ENCODE measurements at places on chromosomes 7 and 10.

GRCh38 chr7:94403546-94403945 is 8.9 kb downstream of the COL1A2 start:
- no peak for DNase-seq

- DNase-seq = no peak
Observed at GRCh38 chr10:2729197-2729596, 338.2 kb upstream of the PFKP start.

GRCh38 chr7:36336390-36336789 is 53.3 kb upstream of the ANLN start:
- DNase-seq = peak; percentile 92

- no peak for DNase-seq
Observed at GRCh38 chr10:86368046-86368445, 1.5 kb upstream of the GRID1 start.

GRCh38 chr7:151717415-151717814 is 159.5 kb downstream of the PRKAG2 start:
- DNase-seq = no peak

- no peak for DNase-seq
Observed at GRCh38 chr10:64010711-64011110, 489.5 kb downstream of the REEP3 start.

DNA sequence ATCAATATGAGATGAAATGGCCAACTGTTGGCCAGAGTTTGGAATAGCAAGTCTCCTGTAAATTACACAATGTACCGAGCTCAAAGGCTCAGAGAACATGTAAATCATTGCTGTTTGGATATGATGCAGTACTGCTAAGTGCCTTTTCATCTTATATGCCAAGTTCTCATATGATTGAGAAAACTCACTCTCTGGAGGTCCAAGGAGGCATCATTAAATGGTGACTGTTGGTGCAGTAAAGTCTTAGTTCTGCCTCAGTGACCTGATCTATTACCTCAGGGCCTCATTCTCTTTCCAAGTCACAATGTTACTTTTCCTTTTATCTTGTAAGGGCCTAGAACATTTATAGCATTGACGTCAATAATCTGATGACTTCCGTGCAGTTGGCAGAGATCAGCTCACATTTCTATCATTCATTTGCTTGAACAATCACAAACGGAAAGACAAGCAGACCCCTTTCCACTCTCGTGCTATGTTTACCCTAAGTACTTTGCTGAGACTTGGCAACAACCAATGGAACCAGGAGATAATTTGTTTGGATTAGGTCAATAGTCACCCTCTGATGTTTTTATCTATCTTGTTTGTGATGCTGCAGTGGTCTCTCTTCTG is 32.6 kb upstream of the PDK4 start:
- no peak for DNase-seq

GRCh38 chr7:130342701-130343380 is 1.8 kb upstream of the CPA5 start:
- DNase-seq = no peak

DNA sequence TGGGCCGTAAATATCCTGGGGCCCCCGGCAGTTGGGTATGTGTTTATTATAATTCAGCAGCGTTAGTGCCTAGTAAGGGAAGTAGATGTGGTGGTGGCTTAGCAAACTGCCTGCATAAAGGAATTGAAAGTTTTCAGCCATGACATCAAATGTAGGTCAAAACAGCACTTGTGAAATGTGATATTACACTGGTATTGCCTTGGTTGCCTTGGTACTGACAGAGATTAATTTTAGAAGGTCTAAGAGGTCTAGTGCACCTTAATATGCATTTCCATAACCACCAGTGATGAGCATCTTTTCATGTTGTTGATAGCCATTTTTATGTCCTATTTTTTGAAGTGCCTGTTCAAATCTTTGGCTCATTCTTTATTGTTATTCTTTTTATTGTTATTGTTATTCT is 50.1 kb downstream of the VWC2 start:
- DNase-seq = no peak

DNA sequence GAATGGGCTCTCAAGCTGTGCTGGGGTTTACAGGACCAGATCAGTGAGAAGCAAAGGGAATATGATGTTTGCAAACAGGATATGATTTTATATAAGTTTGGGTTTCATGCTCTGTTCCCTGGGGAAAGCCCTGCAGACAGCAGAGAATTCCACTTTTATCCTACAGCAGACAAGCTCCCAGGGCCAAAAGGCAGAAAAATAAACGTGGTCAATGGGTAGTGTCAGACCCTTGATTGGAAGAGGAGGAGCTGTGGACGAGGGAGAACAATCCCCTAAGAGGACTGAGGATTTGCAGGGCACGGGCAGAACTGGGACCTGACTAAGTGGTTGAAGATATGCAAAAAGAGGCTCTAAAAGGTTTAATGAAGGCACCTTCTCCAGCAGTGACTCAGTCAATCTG is 275.3 kb downstream of the HDAC9 start:
- no peak for DNase-seq

DNA sequence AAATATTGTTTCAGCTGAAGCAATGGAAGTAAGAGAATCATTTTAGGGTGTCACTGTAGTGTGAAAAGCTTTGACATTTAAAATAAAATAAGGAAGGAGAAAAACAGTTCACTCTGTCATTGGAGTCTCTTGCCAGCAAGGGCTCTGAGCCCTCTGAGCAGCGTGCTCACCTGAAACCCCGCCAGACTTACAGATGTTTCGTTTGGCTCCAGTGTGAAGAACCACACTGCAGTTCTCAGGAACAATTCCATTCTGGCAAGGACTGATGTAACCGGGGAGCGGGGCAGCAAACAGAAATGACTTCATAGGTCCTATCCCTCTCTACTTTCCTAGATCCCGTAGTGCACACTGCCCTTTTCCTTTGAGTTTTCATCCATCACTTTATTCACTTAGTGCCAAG is 164.3 kb downstream of the CELF2 start:
- DNase-seq = no peak

All from hematopoietic multipotent progenitor cell treated with erythropoietin and hydrocortisone succinate and interleukin-3 and kit ligand, for 8 days (in vitro differentiated cells).